Large intestine (tissue), 12 donors: ENCODE measurements at places on chromosomes 11 and 22. TPM values are rescaled to one million over a fixed set of nuclear protein-coding genes. Genes with fewer than 3 reads are reported as not detected.

DNA sequence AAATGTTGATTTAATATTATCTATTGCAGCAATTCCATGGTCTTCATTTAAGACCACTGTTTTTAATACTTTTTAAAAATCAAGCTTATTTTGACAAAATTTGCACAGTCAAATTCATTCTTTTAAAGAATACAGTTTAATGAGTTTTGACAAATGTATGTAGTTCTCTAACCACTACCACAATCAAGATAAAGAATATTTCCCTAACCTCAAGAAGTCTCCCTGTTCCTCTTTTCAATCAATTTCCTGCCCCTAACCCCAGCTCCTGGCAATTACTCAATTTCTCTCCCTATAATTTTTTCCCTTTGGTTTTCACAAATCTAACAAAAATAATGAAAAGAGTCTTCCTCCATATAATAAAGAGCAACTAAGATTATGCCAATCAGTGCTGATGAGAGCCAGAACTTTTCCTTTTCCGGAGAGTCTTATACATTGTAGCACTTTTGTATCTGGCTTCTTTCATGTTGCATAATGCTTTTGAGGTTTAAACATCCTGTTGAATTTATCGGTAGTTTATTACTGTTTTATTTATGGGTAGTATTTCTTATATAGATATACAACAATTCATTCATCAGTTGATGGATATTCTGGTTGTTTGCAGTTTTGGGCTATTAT lies 231.7 kb downstream of the AASDHPPT start:
- H3K27ac ChIP-seq, result no peak overlapping the region
- no peaks in the 10 kb centered on the region for H3K36me3 ChIP-seq
- DNase-seq, result no peak
- H3K27me3 ChIP-seq, result no peaks in the 10 kb centered on the region
- H3K4me3 ChIP-seq, result no peak overlapping the region

DNA sequence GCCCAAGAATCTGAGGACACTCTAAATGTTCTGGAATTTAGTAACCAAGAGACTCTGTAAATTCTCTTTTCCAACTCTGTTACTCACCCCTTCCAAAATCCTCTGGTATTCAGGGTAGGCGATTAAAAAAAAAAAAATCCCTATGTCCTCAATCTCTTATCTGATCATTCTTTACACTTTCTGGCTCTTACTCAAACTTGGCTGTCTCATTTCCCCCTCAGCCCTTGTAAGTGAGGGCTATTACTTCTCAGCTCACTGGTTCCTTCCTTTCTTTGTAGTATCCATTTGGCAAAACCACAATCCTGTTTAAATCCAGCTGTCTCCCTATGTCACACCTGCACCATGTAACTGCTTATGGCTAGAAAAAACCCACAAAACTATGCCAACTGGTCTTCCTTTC lies 12.7 kb upstream of the MSANTD2 start:
- no peak overlapping the region for H3K4me3 ChIP-seq
- H3K27ac ChIP-seq, result no peak overlapping the region
- no peak for DNase-seq
- H3K27me3 ChIP-seq, result peaks cover 16% of the 10 kb centered on the region
- H3K4me1 ChIP-seq, result no peaks in the 10 kb centered on the region

GRCh38 chr22:28574159-28574788 lies 105.4 kb downstream of the TTC28 start:
- no peaks in the 10 kb centered on the region for H3K27me3 ChIP-seq
- DNase-seq, result no peak
- no peaks in the 10 kb centered on the region for H3K36me3 ChIP-seq
- no peak overlapping the region for H3K4me3 ChIP-seq
- H3K4me1 ChIP-seq, result no peaks in the 10 kb centered on the region
- no peak overlapping the region for H3K27ac ChIP-seq

DNA sequence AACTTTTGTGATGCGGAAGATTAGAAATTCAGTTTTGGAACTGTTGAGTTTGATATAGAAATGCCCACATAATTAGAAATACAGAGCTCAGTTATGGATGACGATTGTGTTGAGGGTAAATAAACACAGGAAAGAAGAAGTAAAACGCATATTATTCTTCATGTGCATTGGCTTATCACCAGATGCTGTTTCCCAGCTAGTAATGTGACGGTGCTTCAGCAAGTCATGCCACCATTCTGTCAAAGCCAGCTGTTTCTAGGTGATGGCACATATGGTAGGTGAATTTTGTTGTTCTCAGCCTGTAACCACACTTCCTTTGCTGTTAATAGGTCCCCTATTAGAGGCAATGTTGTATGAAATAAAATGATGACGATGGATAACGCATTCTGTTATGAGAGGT lies 68.9 kb downstream of the C11orf65 start:
- no peaks in the 10 kb centered on the region for H3K36me3 ChIP-seq
- peaks cover 6% of the 10 kb centered on the region for H3K4me1 ChIP-seq
- no peaks in the 10 kb centered on the region for H3K27me3 ChIP-seq

TBX1 gene
- polyA plus RNA-seq, result 2.4 TPM

MOV10L1 gene
- 2.3 TPM for polyA plus RNA-seq
